ENCODE measurements at places on chromosomes 1 and 21.

DNA sequence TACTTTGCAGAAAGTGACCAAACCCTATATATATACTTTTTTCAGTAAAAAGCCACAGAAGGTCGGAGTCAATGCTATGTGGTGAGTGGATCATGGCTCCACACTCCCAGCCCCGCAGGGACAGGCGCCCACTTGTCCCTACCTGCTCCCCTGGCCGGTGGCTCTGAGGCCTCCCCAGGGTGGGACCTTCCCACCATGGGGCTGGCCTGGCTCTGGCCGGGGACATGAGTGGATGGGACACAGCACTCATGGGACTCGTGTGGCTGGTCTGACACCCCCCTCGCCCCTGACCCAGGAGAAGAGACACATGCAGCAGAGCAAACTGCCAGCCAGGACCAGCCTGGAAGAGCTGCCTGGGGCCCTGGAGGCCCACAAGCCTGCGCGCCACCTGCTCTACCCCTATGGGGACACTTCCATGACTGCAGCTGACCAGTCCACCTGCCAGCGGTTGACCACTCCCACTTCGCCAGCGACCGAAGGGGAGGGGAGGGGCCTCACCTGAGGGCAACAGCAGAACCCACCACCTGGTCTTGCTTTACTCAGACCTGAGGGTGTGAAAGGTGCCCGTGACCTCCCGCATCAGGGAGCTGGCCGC, 2.2 kb downstream of the SPATC1L start:
- DNase-seq, result no peak

- DNase-seq, result no peak
Measured at GRCh38 chr1:221488550-221488949, 253.3 kb downstream of the DUSP10 start.

DNA sequence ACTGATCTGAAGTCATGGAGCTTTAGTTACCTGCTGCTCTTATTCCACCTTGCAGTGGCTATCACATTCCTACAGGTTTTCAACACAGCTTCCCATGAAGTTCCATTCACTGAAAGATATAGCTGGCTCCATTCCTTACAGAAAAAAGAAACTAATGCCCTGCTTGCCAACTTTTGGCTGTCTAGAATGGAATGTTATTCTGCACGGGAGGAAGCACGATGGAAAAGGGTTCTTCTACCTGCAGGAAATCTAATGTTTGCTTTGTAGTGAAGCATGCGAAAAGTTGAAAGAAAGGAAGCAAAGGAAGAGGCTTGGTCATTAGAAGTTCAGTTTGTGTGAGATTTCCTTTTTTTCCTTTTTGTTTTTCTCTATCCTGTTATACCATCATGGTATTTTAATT, 32.6 kb downstream of the GIPC2 start:
- DNase-seq, result no peak

DNA sequence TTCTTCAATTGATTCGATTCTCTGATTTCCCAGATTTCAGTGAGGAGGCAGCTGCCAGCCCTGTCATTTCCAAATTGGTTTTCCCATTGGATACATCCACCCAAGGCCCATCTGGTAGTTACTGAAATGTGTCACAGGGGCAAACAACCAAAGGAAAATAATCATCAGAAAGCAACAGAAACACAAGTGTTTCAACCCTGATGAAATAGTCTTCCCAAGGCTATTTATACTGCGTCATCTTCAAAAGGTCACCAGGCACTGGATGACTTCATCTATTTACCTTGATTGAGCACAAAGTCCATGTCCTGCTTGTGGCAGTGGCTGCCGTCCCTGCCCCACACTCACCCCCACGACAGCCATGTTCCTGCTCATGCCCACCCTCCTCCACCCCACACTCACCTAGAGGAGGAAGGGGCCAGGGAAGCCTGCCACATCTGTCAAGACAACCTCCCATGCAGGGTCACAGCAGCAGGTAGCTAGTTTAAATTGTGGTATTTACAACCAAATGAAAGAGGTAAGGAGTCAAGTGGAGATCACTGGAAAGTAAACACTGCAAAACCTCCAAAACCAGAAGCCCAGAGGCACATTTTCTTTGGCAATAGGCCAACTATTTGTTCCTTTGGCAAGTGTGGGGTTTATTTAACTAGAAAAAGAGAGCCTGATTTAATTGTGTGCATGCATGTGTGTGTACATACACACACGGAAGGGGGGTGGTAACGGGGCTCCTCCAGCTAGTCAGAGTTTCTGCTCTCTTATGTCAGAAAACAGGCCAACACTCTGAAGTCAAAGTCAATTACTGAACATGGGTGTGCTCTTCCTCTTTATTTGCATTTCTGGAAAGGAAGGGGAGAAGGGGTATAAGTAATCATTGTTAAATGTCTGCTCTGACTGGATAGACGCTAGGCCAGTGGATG, 49.5 kb upstream of the RAB4A start:
- DNase-seq, result no peak

DNA sequence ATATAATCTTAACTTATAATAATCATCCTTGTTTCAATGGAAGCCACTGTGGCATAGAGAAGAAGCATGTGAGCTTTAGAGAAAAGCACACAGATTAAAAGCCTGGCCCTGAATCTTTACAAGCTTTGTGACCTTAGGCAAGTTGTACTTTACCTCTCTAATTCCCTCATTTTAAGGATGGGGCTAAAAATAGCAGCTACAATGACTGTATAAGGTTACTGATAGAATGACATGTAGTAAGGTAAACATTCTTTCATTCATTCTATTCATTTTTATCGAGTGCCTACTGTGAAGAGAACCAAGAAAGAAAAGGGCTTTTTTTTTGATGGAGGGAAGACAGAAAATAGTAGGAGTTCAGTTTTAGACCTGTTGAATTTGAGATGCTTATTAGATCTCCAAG, 25.6 kb downstream of the CDKN2C start:
- no peak for DNase-seq

GRCh38 chr1:3190256-3191041, 121.4 kb downstream of the PRDM16 start:
- DNase-seq, result no peak

DNA sequence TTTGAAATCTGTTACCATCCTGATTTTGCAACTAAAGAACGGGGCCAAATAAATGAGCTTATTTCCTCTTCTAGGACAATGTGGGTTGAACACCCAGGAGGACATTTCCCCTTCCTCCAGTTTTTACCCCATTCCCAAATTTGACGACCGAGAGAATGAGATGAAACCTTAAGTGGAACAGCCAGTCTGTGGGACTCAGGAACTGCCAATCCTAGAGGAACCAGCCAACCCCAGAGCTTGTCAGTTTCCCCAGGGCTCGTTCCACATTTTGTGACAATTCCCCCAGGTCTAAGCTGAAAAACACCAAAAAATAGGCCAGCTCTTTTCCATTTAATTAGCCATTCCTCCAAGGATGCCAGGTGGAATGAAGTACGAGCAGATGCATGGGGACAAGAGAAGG, 21.3 kb upstream of the MAPKAPK2 start:
- no peak for DNase-seq

GRCh38 chr1:59978026-59978425, 51.5 kb upstream of the CYP2J2 start:
- DNase-seq, result no peak

- DNase-seq, result no peak
Measured at GRCh38 chr1:100076319-100076718, 56.4 kb downstream of the SASS6 start.

GRCh38 chr1:197688233-197688632, 87.0 kb downstream of the DENND1B start:
- no peak for DNase-seq

- no peak for DNase-seq
Measured at GRCh38 chr1:199292896-199293295, 654.1 kb downstream of the PTPRC start.

DNA sequence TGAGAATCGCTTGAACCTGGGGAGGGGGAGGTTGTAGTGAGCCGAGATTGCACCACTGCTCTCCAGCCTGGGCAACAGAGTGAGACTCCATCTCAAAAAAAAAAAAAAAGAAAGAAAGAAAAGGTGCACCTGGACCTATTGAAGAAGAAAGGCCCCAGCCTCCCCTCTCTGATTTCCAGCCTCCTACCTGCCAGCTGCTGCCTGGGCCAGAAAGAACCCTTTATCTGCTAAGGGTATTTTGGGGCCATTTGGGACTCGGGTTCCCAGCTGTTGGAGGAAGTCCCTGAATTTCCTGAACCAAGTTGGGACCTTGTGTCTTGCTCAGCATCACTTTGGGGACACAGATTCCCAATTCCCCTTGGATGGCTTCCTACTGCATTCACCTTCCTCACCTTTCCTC, 3.9 kb upstream of the TNFRSF8 start:
- no peak for DNase-seq

GRCh38 chr1:191240925-191241324, 763.3 kb upstream of the BRINP3 start:
- no peak for DNase-seq

DNA sequence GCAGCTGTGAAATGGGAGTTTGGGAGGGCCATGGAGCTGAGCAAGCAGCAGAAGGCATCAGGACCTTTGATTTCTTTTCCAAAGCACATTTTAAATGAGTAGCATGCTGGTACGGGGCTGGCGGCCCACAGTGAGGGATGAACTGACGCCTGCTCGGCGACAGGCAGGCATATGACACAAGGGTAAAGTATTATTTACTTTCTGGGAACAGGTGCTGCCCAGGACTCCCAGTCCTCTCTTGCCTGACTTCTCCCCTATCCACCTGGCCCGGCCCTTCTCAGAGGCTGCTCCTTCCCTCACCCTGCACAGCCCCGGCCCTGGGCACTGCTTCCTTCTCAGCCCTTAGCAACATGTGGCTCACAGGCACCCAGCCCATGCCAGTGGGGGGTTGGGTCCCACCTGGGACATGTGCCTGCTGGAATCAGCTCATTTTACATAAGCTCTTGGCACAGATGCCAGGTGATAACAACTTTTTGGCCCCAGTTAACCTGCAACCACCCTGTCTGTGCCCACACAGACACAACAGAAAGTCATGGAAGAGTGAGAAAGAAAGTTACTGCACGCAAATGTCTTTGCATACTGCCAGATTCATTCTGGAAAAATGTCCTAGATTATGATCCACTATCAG, 112.3 kb upstream of the GADD45A start:
- no peak for DNase-seq

DNA sequence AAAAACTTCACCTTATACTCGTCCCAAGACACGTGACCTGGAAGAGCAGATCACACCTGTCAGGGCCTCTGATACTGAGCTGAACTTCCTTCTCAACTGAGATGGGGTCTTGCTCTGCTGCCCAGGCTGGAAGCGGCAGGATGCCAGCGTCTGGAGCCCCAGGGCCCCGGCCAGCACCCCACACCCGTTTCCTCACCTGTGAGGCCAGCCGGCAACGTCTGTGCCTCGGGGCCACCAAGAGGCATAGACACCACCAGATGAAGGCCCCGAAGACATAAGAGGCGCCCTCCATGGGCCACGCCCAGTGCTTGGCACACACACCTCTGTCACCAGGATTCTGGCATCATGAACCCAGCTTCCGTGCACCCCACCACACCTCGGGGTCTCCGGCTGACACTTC, 8.5 kb downstream of the SDF4 start:
- no peak for DNase-seq

DNA sequence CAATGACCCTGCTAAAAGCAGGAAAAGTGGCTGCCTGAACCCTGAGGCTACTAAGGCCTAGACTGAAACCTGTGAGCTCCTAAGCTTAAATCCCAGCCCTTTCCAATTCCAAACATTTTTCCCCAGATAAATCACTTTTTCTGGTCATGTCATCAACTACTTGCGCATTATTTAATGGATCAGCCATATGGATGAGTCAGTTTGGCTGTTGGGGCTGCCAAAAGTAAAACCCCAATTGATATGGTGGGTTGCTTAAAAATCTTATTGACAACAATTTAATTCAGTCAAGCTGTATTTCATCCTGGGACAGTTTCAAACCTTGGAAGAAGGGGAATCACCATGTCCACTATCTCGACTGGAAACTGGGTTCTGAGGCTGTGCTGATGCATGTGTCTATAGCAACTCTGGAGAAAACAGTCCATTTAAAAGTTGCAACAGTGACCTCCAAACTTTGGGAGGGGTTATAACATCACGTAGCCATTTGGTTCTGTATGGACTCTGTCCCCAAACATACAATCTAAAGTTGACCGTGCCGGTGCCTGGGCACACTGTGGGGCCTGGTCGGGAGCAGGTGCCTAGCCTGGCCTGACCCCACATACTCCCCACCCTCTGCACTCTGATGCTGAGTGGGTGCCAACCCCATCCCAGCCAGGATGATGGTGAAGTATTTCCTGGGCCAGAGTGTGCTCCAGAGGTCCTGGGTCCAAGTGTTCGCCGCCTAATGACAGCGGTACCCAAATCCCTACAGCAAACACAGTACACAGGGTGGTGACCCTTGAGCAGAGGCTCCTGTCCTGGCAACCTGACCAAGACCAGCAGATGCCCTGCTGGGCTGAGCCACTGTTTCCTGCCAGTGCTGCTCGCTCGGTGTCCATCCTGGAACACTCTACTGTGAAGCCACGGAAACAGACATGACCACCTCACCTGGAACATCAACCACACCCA, 46.5 kb upstream of the LRRC52 start:
- DNase-seq, result no peak

DNA sequence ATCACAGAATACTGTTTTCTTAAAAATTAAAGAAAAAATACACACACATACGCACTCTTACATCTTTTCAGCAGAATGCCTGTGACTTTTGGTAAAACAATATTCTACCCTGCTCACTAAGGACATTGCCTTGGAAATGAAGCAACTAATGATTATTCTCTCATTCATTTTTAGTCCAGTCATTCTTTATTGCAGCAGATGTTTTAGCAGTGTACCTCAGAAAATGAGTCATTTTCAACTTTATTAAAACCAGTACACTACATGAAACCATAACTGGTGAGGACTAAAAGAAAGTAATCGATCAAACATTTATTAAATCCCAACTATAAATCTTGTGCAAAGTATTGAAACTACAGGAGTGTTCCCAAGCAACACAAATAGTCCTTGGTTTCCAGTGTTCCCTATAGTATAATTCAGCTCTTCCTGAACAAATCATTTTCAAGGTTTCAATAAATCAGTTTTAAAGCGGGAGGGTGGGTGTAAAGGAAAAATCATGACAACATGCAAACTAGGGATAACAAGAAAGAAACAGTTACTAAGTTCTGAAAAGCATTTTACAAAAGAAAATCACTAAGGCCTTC, 114.2 kb downstream of the ADGRL4 start:
- no peak for DNase-seq

DNA sequence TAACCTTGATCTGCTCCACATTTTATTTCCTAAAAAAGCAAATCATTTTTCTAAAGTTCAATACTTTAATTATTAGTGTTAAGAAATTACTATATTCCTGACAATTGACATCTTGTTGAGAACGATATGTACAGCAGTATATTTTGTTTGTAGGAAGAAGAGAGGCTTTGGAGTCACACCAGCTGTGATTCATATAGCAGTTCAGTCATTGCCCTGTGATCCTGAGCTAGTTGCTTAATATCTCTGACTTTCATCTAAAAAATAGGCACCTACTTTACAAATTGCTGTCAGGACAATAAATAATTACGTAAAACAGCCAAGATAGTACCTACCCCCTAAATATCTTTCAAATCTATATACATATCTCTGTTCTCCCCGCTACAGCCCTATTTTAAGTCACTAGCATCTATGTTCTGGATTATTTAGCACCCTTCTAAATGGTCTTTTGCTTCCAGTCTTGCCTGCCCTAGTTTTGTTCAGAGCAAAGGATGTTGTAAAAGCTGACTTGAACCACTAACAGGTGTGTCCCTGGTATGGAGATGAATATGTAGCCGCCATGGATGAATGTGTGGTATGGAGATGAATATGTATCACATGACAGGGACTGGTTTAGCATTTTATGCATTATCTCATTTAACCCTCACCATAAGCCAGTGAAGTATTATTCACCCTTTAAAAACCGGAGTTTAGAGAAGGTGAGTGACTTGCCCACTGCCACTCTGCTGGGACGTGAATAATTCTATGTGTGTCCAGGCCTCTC, 42.2 kb downstream of the RNF220 start:
- DNase-seq, result no peak

- peak; percentile 33 for DNase-seq
Measured at GRCh38 chr1:40951943-40952743, 27.4 kb upstream of the CTPS1 start.

Data from stimulated activated CD8-positive, alpha-beta memory T cell treated with anti-CD3 and anti-CD28 coated beads, Interleukin-2, amount 100 ng/mL, for 1 hour (primary cell).